Activated naive CD4-positive, alpha-beta T cell treated with Interleukin-2 at 50 U/mL for 16 hours (primary cell): ENCODE measurements at places on chromosomes 1 and 21.

DNA sequence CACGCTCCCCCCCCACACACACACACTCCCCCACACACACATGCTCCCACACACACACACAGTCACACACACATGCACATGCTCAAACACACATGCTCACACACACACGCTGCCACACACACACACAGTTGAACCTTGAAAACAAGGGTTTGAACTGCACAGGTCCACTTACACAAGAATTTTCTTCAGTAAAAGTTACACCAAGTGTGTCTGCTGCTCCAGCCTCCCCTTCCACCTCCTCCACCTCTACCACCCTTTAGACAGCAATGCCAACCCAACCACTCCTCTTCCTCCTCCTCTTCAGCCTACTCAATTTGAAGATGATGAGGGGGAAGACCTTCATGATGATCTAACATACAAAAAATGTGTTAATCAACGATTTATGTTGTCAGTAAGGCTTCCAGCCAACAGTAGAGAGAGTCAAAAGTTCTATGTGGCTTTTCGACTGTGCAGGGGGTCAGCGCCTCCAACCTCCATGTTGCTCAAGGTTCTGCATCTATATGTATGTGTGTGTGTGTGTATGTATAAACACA lies 26.8 kb downstream of the HSF2BP start:
- no peak for DNase-seq

- no peak for DNase-seq
These were observed 448 bp downstream of the AURKAIP1 start for GRCh38 chr1:1374589-1374928.

DNA sequence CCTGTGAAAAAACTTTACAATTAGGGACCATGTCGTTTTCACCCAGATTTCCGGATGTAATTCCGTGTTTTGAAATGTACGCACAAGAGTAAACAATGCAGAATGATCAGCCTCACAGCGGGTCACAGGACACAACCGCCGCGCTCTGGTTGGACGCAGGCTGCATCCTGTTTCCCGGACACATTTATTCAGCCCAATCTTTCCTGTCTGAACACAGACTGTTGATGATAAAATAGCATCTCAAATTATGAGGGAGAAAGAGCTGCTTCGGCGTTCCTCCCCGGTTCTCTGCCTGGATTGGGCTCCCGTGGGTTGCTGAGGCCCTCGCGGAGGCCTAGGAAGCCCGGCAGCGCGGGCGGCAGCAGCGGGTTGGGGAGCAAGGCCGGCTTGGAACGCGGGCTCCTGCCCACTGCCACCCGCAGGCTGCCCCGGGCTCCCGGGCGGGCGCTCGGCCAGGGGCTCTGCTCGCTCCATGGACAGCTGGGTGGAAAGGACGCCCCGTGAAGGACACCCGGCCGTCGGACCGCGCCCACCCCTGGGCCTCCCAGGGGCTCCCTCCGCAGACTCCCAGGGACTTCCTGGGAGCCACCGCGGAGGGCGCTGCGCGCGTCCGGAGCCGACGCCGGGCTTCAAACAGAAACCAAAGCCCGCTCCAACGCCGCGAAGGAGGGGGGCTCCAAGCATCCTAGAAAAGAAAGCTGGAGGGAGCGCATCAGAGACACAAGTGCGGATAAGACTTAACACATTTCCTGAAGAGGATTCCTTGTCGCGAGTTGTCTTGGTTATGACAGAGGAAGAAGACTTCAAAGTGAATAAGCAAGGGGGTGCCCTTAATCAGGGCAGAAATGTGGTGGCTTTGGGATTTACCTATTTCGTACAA lies 122.3 kb downstream of the ESRRG start:
- DNase-seq = no peak

DNA sequence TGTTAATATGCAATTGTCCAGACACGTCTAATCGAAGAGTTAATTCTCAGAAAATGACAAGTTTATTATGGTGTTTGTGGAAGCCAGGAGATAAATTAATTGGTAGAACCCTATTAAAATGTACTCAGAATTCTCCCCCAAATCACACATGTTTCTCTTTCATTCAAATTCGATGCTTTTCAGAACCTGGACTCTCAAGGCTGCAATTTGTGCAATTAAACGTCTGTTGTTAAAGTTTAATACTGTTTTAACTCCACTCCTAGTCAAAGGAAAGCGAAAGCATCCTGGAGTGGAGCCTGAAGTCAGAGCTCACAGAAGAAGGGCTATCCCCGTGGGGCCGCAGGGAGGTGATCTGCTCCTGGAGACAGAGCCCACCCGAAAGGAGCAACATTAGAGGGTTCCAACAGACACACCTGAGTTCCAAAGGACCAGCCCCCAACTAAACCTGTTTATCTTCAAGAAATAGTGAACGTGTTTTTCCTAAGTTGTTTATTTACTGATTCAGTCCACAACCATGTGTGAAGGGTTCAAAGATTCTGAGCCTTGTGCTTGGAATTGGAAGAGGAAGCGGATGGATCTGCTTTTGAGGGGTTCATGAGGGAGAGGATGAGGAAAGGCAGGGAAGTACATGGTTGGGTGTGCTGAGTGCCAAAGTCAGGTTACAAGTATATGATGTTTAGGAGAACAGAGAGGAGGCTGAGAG lies 68.0 kb upstream of the AKT3 start:
- DNase-seq = no peak

DNA sequence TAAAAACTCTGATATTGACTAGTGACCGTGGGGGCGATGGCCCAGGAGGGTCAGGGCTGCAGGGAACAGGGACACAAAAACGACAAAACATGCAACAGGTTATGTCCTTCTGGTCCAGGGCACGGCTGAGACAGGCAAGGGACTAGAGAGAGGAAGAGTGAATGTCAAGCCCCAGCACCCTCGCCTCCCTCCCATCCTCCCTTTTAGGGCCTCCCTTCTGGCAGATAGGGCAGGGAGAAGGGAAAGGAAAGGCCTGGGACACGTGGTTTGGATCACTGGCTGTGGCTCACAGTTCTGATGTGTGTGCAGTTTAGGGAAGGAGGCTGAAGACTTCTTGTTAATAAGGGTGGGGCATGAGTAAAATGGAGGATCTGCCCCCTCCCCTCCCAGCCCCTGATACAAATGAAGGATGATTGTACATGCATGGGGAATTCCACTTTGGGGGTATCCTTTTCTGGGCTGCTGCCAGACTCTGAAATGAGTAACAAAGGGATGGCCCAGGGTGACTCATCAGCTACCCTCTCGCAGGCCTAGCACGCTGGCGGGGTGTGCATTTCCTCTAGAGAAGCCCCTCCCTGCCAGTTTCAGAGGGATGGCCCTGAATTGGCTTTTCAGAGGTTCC lies 14.2 kb downstream of the CAPN2 start:
- peak; percentile 93 for DNase-seq

- DNase-seq = no peak
These were observed 78.7 kb downstream of the FGGY start for GRCh38 chr1:59375321-59376220.

GRCh38 chr1:7942214-7942921 lies 1.7 kb upstream of the TNFRSF9 start:
- DNase-seq = peak; percentile 51

- no peak for DNase-seq
These were observed 19.4 kb upstream of the WASF2 start for GRCh38 chr1:27509127-27510080.

DNA sequence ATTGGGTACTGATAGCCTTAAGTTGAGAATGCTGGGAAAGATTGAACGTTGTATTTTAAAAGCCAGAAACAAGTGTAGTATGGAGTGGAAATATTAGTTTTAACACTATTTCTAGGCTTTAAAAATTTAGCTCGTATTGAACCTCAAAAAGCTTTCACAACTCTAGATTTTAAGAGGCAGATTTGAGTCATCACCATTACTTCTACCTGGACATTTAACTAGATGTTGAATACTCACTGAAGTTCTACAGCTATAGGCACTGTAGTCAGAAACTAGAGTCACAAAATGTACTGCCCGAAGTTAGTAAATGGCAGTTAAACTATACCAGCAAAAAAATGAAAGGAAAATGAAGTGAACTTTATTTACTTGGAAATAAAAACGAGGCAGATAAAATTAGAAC lies 96.5 kb downstream of the NEK7 start:
- no peak for DNase-seq

DNA sequence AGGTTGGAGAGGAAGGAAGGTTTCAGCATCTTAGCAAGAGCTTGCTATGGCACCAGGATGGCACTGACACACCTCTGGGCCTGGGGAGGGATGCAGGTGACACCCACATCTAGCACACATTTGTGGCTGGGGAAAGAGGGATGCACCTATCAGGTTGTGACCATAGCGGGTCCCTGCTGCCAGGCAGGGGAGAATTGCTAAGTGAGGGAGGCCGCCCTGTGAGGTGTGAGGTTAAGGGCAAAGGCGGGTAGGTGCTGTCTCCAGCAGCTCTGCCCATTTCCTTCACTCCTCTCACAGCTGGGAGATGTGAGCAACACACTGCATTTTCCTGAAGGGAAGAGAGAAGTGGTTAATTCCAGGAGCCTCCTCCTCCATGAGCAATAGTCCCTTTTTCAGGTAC lies 83.2 kb upstream of the TLR5 start:
- DNase-seq = no peak

GRCh38 chr1:245276445-245276844 lies 121.7 kb downstream of the KIF26B start:
- no peak for DNase-seq

DNA sequence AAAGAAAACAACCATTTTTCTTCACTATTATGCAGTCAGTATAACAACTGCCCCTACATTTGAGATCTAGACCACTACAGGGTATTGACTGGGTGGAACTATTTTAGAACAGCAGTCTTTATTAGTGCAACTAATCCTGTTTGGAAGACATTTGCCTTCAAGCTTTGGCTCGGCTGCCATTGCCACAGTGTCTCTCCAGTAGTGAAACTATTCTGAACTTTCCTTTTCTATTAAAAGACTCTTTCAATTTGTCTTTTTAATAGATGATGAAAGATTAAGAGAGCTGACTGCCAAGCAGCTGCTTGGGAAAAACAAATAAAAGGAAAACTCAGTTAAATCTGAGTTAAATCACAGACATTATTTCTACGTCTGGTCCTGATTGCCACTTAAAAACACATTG lies 49.3 kb downstream of the LPGAT1 start:
- DNase-seq = no peak

DNA sequence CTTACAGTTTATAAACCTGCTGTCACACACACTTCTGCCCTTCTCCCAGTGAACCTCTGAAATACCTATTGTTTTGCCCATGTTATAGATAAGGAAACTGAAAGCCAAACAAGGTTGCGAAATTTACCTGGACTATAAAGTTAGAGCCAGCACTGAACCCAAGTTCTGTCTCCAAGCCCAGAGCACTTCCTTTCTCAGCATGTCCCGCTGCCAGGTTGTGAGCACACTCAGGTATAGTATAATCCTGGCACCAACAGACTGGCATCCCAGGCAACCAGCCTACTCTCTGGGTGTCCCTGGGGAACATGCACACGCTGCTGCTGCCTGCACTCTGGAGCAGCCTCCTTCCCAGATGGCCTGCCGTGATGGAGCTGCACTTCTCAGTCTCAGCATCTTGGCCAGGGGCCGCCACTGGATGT lies 45.1 kb downstream of the PGBD5 start:
- DNase-seq = no peak
